ENCODE measurements at places on chromosomes 7 and 10. TPM values are rescaled to one million over a fixed set of nuclear protein-coding genes. Genes with fewer than 3 reads are reported as not detected.

DNA sequence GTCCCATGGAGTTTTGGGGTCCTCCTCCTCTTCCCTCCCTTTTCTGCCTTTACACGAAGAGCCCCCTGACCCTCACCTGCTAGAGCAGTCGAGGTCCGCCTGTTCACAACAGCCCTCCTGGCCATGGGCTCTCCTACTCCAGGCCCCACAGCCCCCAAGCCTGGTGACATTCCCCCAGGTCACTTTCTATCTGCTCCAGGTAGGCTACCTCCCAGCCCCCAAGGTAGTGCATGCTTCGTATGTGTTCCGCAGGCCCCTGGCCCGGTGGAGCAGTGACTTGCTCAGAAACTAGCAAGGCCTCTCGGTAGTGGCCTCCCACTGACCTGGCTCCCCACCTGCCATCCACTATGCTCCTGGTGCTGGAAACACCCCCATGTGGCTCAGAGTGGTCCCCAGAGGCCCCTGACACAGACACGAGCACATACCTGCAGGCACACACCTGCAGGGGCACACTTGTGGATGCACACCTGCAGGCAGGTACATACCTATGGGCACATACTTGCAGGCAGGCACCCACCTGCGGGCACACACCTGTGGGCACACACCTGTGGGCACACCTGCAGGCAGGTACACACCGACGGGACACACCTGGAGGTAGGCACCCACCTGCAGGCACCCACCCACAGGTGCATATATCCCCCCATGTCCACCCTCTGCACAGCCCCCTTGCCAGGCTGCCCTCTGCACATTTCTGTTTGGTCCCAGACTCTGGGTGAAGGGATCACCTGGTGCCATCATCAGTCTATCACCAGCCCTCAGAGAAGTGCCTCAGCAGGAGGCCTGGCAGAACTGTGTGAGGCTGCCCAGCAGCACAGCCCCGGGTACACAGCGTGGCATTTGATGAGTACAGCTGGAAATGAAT, 322.5 kb downstream of the PTPRN2 start:
- no peak for DNase-seq
- H3K4me1 ChIP-seq, result no peaks in the 10 kb centered on the region
- H3K4me3 ChIP-seq, result no peak overlapping the region
- no peaks in the 10 kb centered on the region for H3K27me3 ChIP-seq

GRCh38 chr7:151873402-151873965, 3.4 kb downstream of the PRKAG2 start:
- H3K4me3 ChIP-seq, result no peak overlapping the region
- H3K27me3 ChIP-seq, result peaks cover 8% of the 10 kb centered on the region
- no peak overlapping the region for H3K27ac ChIP-seq
- DNase-seq, result no peak

DNA sequence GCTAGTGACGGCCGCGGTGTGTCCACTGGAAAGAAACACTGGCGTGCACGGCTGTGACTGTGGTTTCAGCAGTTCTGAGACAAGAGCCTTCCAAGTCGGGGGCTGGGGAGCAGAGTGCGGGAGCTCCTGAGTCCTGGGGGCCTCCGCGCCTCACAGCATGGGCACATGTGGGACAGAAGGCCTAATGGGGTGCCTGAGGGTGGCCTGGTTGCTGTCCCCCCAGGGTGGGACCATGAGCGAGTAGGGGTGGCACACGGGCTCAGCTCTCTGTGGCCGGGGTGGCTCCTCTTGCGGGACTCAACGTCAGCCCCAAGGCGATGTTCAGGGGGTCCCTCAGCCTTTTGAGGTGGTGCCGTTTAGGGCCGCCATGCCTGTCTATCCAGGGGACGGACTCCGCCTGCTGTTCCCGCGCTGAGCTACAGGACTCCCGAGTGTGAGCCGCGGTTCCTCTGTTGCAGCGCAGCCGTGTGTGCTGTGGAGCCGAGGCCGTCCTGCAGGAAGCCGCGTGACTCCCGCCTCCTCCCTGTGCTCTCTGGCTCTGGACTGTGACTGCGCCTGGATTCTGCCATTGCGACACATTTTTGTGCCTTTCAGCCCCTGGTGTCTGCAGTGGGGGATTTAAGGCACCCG, 23.5 kb upstream of the CHST12 start:
- no peaks in the 10 kb centered on the region for H3K27me3 ChIP-seq
- no peaks in the 10 kb centered on the region for H3K4me1 ChIP-seq
- no peak for DNase-seq
- peaks cover 20% of the 10 kb centered on the region for H3K36me3 ChIP-seq
- no peak overlapping the region for H3K4me3 ChIP-seq

DNA sequence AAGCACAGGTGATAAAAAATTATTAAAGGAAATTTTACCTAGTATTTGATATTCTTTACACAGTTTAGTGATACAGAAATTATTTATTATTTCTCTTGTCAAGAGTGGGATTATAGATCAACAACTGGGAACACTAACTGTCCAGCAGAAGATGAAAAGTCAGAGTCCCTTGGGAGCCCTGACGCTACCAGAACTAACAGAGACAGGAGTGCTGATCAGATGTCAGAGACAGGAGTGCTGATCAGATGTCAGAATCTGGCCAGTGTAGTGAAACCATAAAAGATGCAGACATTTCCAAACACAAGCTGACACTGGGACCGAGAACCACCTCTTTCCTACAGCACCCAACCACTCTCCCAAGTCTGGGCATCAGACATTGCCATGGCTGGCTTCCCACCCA, 828.2 kb downstream of the TNS3 start:
- no peak overlapping the region for H3K4me3 ChIP-seq
- H3K4me1 ChIP-seq, result peaks cover 2% of the 10 kb centered on the region
- H3K27ac ChIP-seq, result no peak overlapping the region

DNA sequence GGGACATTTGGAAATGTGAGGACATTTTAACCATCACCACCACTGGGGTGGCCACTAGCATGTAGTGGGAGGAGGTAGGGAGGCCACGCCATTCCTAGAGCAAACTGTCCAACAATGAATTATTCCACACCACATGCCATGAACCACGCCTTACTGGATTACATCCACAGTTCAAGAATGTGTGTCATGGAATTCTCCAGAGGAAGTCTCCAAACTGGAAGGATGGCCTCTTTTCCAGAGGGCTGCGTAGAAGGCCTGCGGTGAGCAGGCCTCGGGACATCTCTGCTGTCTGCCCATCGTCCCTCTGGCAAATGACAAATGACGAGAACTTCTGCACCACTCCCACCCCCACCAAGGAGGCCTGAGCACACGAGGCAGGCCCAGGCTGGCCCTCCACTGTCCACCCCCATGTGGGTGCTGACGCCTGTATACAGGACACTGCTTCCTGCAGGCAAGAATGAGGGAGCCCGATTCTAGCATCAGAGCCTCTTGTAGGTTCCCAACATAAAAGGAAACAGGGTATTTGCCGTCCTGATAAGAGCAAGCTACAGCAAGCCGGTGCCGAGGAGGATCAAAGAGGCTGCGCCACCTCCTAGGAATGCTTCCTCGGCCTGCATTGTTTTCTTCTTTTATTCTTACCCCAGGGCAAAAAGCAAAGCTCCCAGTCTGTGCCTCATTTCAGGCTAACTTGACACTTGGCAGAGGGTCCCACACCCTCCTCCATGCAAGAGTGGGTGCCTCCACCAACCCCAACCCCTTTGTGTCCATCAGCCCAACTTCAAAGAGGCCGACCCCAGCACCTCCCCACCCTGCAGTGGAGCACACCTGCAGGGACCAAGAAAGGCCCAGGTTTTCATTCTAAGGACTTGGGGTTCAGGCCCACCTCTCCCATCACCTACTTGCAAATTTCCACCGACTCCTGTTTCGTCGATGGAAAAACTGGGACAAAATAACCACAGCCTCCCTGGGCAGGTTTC, 23.9 kb downstream of the TNS3 start:
- DNase-seq, result no peak
- H3K27ac ChIP-seq, result no peak overlapping the region
- no peaks in the 10 kb centered on the region for H3K36me3 ChIP-seq
- no peaks in the 10 kb centered on the region for H3K27me3 ChIP-seq
- peaks cover 15% of the 10 kb centered on the region for H3K4me1 ChIP-seq

DNA sequence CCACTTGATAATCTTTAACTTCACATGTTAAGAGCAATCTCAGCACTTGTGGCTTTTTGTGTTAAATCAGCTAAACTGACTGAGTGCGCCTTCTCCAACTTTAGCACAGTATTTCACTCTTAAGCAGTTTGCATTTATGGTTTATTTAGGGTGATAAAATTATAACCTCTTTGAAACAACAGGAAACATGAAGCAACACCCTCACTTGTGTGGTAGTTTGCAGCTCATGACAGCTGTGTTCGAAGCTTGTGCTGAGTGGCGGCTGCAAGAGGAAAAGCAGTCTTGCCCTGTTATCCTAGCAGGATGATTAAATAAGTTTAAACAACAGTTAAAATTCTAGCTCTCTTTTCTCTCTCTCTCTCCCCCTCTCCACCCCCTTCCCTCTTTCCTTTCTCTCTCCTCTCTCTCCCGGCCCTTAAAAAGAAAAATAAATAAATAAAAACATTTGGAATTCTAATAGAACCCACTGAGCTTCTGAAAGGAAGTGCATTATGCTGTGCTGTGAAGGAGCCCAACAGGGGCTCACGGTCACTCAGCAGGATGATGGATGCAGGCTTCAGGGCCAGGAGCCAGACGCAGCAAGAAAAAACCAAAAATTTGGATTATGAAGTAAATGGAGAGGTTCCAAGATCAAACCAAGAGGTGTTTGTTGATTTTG, 25.2 kb downstream of the OGDH start:
- no peak overlapping the region for H3K4me3 ChIP-seq
- DNase-seq, result peak; percentile 62
- H3K27ac ChIP-seq, result peak overlapping the region; percentile 72
- peaks cover 28% of the 10 kb centered on the region for H3K4me1 ChIP-seq

DNA sequence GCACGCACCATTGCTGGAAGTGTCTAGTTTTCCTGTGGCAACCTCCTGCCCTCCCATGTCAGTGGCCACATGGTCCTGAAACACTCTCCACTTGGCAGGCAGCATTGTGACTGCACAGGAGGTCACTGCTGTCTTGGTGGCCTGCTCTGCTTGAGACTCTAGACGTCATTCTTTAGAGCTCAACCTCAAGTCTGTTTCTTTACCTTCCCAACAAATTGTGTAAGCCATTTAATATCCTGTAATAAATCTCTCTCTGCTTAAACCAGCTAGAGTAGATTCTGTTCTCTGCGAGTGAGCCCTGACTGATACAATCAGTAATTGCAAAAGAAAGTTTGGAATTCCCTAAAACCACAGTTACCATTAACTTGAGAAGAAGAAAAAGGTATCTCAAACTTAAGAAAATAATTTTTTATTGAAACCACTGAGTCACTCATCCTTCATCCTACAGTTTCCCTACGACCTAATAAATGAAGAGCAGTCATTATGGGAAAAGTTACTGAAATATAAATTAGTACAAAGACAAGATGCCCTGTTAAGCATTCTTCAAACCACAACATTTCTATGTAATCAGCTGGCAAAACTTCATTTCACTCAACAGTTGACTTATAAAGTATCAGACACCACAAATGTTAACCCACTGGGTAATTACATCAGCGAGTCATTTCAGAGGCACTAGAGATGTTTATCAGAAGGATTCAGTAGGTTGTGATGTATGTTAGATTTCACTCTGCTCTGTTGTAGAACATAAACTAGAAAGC, 18.0 kb downstream of the SLC25A13 start:
- H3K36me3 ChIP-seq, result no peaks in the 10 kb centered on the region
- no peak for DNase-seq
- no peak overlapping the region for H3K4me3 ChIP-seq
- peaks cover 4% of the 10 kb centered on the region for H3K4me1 ChIP-seq

DNA sequence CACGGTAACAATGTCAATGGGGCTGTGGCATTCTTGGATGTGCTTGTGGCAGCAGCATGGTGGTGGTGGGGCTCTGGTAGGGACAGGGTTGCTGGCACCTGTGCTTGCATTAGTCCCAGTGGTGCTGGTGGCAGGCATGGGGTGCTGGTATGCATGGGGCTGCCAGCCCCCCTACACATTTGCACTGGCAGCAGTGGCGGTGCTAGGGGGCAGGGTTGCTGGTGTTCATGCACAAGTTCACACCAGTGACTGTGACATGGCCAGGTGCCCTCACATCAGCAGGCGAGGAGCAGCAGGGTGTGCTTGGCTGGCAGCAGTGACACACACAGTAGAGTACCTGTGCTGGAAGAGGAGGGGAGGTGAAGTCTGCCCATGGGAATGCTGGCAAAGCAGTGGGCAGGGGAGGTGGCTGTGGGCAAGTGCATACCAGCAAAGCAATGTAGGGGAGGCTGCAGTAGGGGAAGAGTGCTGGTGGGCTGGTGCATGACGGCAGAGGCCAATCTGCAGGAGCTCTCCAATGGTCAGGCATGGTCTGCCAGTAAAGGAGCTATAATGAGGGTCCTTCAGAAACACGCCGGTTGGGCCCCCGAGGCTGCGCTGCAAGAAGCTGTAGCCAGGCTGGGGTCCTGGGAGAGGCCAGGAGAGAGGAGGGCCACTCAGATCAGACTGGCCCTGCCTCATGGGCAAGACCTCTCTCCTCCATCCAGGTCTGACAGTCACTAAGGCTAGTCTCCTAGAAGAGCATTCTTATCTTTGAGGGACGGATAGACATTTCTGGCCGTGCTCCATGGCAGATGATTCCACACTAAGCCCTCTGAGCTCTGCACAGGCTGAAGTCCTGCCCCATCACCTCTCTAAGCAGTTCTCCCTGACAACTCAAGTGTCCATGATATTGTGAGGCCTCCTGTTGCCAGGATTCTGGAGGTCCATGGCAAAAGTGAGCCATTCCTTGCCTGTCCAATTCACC, 406.4 kb downstream of the SEMA3D start:
- DNase-seq, result no peak
- no peaks in the 10 kb centered on the region for H3K4me1 ChIP-seq
- H3K4me3 ChIP-seq, result no peak overlapping the region
- no peaks in the 10 kb centered on the region for H3K36me3 ChIP-seq
- H3K27ac ChIP-seq, result no peak overlapping the region
- H3K27me3 ChIP-seq, result no peaks in the 10 kb centered on the region

DNA sequence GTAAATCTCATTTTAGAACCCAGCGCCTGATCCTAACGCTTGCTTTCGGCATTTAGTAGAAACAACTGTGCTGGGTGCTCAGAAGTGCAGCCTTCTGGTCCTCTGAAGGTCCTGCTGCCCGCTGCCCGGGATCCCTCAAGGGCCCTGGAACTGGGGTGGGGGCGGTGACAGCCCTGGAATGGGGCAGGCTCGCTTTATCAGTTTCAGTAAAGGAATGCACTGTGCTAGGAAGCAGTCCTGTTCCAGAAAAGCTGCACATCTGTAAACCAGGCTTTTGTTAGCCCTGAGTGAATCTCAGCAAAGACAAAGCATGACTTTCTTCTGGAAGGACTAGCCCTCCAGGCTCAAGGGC, 254.6 kb downstream of the TNS3 start:
- no peak overlapping the region for H3K4me3 ChIP-seq
- H3K27me3 ChIP-seq, result no peaks in the 10 kb centered on the region
- DNase-seq, result peak; percentile 46
- peak overlapping the region; percentile 84 for H3K27ac ChIP-seq
- H3K4me1 ChIP-seq, result peaks cover 79% of the 10 kb centered on the region

GRCh38 chr10:123475466-123475865, 190.7 kb upstream of the GPR26 start:
- peaks cover 8% of the 10 kb centered on the region for H3K27me3 ChIP-seq
- H3K4me3 ChIP-seq, result no peak overlapping the region
- H3K36me3 ChIP-seq, result no peaks in the 10 kb centered on the region
- no peak overlapping the region for H3K27ac ChIP-seq
- no peaks in the 10 kb centered on the region for H3K4me1 ChIP-seq

GRCh38 chr7:64639267-64640001, 26.5 kb upstream of the ZNF107 start:
- no peak for DNase-seq
- H3K27me3 ChIP-seq, result no peaks in the 10 kb centered on the region
- no peaks in the 10 kb centered on the region for H3K4me1 ChIP-seq
- no peaks in the 10 kb centered on the region for H3K36me3 ChIP-seq
- no peak overlapping the region for H3K4me3 ChIP-seq
- H3K27ac ChIP-seq, result no peak overlapping the region

DLX6 gene
- total RNA-seq, result not detected

GLUD1 gene
- total RNA-seq, result 124 TPM

TMEM254 gene
- 25.8 TPM for total RNA-seq

PRDX3 gene
- 118 TPM for total RNA-seq

SPAM1 gene
- not detected for total RNA-seq

FGFR2 gene
- total RNA-seq, result 230 TPM

OR13A1 gene
- total RNA-seq, result 0.15 TPM

TRIM50 gene
- not detected for total RNA-seq

Measured in lung (tissue), 17 donors.